ENCODE measurements at places on chromosomes 4 and X.

DNA sequence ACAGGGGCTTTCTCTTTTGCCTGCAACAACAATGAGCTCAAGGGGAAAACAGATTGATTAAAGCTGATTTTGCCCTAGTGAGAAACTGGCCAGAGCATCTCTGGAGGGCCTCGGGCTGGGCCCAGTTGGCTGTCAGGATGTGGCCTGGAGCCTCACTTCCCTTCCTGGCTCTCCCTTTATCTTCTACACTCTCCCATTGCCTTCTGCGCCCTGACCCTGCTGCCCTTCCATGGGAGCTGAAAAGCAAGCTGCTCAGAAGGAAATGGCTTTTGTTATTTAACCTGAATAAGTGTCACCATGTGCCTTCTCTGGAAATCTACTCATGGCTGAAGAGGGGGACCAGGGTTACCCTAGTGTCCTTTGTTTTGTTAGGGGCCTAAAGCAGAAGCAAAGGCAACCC is 43.8 kb downstream of the NHSL2 start:
- DNase-seq: no peak

- DNase-seq: no peak
These were observed 227.9 kb upstream of the PITX2 start for GRCh38 chr4:110850461-110851442.

- no peak for DNase-seq
These were observed 1.5 kb downstream of the SLC10A4 start for GRCh38 chr4:48484494-48485168.

DNA sequence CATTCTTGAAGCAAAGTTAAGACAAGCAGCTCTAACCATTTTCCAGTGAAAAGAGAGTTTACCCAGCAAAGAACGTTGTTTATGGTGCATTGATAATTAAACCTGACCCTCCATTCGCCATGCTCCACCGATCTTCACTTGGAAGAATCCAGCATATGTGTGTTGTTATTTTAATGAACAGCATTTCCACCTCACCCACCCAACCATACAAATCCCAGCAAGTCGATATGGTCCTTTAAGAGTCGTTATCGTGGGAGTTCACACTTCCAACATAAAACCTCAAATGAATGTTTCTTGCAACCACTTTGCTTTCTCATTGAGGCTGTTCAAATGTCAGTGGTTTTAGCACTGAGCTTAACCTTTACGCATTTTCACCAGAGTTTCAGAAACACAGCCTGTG is 147.4 kb upstream of the LDB2 start:
- DNase-seq: no peak

GRCh38 chr4:168059251-168059650 is 33.1 kb upstream of the ANXA10 start:
- DNase-seq: peak; percentile 27

DNA sequence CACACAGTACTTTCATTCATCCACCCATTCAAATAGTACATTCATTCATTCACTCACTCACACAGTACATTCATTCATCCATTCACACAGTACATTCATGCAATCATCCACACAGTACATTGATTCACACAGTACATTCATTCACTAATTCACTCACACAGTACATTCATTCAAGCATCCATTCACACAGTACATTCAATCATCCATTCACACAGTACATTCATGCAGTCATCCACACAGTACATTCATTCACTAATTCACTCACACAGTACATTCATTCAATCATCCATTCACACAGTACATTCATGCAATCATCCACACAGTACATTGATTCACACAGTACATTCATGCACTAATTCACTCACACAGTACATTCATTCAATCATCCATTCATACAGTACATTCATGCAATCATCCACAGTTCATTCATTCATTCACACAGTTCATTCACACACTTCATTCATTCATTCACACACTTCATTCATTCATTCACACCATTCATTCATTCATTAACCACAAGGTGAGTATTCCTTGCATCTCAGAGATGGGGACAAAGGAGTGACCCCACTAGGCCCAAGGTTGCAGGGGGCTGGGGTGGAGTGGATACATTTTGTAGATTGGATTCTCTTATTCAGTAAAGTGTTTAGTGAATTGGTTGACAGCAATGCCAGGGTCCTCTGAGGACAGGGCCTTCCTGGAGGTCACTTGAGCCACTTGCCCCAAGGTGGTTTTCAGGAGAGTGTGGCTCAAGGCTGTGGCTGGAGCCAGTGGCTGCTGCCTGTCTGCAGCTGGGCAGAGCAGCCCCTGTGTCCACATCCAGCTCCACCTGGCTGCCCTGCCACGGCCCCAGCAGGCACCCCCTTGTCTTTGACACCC is 4.3 kb upstream of the SPON2 start:
- DNase-seq: no peak

GRCh38 chrX:11881485-11882170 is 123.6 kb downstream of the MSL3 start:
- DNase-seq: peak; percentile 57
